ENCODE measurements at places on chromosomes 16 and 17.
A peak's percentile ranks its signal among the peaks of the same experiment; 100 is the strongest.

DNA sequence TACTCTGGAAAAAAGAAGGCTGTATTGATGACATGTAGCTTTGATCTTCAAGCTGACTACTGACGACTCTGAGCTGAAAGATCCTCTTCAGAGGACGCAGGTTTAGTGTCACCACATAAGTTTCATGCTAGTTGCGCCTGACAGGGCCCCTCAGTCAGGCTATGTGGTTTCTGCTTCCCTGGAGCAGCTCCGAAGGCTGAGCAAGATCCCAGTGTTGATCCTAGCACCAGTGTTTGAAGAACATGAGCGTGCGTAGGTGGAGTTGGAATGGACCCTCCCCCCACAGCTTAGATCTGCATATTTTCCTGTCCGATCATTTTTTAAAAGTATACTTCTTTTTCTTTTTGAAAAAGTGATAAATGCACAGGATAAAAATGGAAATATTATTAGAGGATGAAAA, 17.3 kb downstream of the BANP start:
- no peak for DNase-seq

DNA sequence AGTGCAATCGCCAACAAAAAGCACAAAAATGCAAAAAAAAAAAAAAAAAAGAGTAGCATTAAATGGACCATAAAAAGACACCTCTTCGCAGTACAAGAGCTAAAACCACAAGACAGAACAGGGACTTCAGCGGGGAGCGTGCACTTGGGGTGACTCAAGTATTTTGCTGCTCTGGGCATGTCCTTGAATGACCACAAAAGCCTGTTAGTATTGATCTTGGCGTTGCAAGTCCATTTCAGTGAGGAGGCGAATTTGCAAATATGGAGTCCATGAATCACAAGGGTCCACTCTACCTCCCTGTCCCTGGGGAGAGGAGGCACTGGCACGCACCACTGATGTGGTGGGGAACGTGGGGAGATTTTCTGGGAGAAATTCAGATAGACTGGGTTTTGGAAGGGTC, 78.9 kb downstream of the CNGB1 start:
- DNase-seq: no peak

DNA sequence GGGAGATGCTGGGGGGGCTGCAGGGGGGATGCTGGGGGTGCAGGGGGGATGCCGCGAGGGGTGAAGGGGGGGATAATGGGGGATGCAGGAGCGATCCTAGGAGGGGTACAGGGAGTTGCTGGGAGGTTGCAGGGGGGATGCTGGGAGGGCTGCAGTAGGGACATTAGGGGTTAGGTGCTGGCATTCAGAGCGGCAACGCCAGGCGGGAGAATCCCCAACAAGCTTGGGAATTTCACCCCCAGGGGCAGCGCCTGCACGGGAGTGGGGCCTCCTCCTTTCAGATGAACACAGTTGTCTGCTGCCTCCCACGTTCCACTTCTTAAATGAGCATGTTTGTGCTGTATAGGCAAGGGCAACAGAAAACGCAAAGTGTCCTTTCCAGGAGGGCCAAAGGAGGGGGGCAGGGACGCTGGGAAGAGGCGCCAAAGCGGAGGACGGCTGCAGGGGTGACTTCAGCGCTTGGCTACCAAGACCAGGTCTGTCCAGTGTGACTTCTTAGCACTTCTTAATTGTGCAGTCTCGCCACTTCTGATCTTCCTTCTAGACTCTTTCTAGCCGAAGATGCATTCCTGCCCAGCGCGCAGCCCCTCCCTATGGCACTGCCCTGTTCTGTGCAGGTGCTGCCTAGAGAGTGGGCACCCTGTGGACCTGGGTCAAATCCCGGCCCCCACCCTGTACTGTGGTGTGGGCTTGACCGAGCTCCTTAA, 2.0 kb upstream of the SLC6A4 start:
- DNase-seq: no peak

DNA sequence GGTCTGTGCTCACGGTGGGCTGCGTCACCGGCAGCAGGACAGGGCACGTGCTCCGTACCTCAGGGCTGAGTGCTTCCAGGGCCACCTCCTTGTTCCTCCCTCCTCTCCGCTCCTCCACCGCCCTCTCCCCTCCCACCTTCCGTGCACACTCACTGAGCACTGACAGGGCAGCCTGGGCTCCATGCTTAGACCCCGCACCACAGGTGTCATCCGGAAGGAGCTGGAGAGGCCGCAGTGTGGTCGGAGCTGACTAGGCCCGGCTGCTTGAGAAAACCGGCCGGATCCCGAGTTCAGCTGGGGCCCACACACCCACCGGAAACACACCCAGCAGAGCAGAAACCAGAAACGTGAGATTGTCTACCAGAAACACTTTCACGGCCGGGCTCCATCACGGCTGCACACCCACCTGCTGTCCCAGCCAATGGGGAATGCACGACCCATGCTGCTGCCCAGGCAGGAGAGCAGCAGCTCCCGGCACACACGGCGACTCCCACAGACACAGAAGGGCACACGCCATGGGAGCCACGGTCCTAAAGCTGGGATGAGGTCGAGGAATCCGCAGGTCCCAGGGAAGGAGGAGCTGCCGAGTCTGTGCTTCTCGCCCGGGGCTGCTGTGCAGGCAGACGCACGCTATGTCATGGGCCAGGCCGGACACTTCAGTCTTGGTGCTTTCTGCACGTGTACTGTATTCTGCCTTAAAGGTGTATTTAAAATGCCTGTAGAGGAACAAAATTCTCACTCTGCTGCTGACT, 55.0 kb upstream of the ZNF469 start:
- no peak for DNase-seq

DNA sequence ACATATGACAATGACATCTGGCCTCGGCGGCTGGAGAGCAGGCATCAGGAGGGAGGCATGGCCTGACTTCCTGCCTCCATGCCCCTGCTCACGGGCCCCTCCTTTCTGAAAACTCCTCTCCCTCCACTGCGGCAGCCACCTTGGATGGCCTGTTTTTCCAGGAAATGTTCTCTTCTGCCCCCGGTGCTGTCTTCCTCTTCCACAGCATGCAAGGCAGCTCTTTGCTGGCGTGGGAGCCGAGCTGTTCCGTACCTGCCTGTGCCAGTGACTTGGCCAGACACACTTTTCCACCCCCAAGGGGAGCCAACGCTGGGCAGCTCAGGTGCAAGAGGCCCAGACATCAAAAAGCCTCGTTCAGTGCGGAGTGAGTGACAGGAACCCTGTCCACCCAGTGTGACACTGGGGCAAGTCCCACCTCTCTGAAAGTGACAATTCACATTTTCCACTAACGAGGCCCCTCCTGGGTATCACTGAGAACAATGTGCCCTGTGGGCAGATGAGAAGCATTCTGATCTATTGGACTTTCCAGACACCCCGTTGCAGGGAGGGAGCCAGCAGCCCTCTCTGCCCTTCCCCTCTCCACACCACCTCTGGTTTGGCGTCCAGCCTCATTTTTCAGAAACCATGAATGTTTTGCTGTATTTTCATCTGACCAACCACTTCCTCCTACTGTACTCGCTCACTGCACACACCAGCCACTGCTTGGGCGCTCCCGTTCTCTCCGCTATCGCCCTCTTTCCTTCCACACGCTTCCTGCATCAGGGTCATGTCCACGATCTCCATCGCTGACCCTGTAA, 31.2 kb downstream of the NSMCE1 start:
- DNase-seq: peak; percentile 89

GRCh38 chr17:37483311-37484039, 6.2 kb upstream of the DUSP14 start:
- no peak for DNase-seq

DNA sequence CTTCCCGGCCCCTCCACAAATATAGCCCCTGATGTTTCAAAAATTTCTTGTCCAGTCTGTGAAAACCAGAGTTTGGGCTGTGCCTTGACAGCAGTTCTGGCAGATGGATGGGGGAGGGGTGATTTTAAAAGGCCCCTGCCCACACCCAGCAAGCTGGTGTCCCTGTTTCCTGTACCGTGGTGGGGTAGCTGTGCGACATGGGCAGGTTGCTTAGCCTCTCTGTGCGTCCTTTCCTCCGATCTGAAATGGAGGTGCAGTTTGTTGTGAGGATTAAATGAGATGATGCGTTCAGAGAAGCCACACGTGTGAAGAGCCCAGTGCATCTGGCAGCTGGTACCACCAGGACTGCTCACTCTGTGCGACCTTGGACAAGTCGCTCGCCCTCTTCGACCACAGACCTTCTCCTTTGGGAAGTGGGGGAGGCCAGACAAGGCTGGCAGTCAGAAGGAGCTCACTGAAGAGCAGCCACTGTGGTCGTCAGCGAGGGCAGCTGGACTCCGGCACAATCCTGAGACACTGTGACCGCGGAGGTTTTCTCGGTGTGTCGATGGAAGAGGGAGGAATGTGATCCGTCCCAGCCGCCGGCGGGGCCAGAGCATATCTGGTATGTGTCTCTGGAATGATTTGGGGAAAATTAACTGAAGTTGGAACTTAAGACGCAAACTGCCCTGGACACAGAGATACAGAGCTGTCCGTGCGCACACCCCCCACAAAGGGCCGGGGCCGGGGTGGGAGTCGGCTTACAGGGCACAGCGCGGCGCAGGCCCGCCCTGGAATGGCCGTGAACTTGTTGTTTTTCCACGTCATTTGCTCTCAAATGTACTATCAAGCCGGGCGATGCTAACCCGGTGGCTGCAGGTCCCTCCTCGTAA, 721 bp upstream of the WFIKKN2 start:
- DNase-seq: no peak

DNA sequence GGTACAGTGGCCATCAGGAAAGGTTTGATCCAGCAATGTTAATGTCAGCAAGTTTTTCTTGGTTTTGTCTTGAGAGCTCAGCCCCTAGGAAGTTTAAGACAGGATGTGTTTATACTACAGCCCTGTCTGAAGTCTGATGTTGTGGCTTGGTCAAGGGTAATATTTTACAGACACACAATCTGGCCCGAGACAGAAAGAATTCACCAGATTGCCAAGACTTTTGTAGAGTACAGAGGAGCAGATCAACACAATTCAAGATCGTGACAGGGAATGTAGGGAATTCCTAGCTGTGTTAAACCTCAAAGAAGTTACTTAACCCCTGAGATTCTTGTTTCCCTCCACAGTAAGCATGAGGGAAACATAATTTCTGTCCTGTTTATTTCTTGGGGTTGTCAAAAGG, 63.1 kb downstream of the SHISA9 start:
- no peak for DNase-seq

GRCh38 chr16:878886-879285, 78.4 kb upstream of the GNG13 start:
- DNase-seq: no peak

DNA sequence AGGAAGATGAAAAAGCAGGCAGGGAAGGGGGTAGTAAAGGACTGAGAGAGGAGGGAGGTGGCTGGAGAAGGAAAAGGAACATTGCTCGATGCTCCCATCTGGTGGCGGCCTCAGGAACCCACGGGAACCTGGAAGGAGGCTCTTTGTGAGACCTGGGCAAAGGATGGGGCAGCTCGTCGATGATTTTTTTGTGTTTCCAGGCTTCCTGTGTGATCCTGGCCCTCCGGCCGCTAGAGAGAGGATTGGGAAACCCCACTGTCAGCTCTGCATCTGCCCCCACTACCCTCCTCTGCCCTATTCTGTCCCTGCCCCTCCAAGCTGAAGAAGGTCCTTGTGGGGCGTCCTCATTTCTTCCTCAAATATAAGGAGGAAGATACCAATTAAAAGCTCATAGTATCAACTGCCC, 6.6 kb downstream of the WFIKKN2 start:
- peak; percentile 61 for DNase-seq

DNA sequence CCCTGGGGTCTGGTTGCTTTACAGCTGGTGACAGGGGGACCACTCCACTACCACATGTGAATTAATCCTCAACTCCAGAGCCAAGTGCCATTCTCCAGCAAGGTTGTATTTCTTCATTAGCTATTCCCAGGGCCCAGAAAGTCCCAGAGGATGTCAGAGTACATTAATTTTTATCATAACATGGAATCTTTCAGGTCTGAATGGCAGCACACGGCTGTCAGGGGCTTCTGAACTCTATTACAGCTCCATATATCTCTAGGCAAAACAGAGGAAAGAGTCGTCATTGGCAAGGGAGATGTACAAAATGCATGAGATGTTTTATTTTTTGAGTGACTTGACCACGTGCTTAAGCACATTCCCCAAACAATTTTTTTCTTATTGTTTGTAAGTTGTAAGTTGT, 303.4 kb downstream of the WWOX start:
- no peak for DNase-seq

- DNase-seq: no peak
Observed at GRCh38 chr17:74465378-74466110, 890 bp upstream of the CD300A start.

DNA sequence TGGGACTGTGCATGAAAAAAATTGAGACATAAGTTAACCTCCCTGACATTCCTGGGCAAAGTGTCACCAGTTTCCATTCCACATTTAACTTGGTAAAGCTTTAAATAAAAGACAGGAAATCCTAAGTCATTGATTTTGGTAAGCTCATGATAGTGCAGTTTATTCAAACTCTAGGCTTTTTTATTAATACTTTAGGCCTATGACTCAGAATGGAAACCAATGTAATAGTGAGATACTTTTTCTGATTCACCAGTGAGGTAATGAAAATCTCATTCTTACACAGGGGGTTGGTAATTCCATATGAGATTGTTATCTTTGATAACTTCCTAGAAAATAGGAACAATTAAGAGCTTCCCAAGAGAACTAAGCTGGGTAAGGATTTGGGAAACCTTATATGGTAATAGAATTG, 91.1 kb downstream of the NLK start:
- DNase-seq: no peak

GRCh38 chr16:57818377-57819064, 16.2 kb upstream of the KIFC3 start:
- no peak for DNase-seq

- no peak for DNase-seq
Observed at GRCh38 chr17:63476459-63476853, 405 bp upstream of the ACE start.

GRCh38 chr17:81601525-81602120, 35.3 kb downstream of the NPLOC4 start:
- peak; percentile 71 for DNase-seq

GRCh38 chr16:10373556-10373955, 12.3 kb upstream of the ATF7IP2 start:
- no peak for DNase-seq

GRCh38 chr17:46796524-46796923, 22.0 kb downstream of the WNT3 start:
- DNase-seq: no peak

DNA sequence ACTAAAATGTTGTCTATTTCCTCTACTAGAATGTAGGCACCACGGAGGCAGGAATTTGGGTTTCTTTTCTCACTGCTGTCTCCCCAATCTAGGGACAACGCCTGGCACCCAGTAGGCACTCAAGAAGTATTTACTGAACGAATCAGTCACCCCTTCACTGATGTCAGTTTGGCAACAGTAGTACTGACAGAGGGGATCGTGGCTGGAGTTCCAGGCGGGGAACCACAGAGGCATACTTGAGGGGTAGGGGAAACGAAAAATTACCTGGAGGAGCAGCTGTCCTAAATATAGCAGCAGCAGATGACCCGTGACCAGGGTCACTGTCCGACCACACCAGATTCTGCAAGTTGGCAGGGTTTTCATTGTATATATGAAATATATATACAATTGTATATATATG, 33.3 kb downstream of the TRIM25 start:
- DNase-seq: no peak

DNA sequence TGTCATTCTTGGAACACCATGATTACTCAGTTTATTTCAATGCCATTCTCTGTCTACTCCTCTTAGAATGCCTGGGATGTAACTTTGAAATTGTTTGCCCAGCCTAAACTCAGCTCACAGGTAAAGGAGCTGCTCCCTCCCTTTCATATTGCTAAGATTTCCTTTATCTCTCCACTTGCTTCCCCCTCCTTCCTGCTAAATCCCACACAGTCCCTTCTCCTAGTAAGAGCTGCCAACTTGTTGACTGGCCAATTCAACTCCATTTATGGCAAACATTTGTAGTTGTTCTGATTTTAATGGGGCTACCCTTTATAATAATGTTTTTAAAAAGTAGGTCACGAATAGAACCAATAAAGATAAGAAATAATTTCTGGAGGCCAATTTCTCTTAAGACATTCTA, 146.1 kb downstream of the SKAP1 start:
- no peak for DNase-seq
